Right lung (tissue), 10 donors: ENCODE measurements at places on chromosomes 3 and 15.

DNA sequence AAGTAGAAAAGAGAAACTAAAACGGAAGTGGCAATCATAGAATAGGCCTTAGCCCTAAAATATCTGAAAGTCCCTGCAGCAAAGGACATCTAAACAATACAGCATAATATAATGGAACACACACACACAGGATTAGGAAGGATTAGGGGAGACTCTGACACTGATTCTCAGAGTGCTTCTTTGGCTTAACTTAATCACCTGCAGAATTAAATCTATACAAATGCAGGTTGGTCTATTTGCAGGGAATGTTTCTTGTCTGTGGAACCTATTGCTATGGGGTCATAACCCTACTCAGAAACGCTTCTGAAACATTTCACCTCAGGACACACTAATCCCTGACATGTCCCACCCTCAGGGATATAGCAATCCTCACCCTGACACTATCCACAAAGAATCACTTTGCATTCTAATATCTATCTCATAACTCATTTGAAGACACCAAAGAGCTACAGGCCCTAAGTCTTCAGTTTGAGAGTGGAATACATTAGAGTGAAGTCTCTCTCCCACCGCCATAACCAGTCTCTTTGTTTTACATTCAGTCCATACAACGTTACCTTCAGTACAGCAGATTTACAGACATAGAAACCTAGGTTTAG is 1041.2 kb downstream of the TUSC7 start:
- DNase-seq = no peak

DNA sequence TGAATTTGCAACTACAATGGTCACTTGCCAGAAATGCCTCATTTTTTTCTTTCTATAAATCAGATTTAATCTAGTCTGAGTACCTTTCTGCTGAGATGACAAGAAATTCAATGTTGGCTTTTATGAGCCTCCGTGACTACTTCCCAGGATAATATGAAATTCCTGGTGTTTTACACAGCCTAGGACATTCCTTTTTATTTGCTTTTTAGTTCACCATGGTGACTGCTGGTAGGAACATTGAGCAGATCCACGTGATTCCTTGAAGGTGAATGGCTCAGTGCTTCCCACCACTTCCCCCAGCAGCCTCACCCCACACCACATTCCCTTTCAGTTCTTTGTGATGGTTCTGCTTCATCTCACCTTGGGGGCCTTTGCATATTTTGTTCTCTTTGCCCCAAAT is 4.3 kb upstream of the NPTN start:
- DNase-seq = no peak

DNA sequence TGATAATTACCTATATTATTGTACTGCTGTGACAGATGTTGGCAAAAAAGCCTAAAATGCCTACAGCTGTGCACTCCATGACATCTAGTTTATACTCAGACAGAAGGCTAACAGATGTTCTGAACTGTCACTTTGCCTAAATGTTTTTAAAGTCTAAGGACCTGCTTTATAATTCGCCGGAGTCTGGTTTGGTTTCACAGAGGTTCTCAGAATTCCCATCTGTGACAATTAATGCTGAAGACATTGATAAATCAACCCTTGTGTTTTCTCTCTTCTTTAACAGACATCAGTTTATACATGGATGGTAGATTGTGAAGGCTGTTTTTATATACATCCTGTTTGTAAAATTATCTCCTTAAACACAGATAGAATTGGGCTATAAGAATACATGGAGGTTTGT is 19.8 kb upstream of the SOX2 start:
- DNase-seq = no peak

DNA sequence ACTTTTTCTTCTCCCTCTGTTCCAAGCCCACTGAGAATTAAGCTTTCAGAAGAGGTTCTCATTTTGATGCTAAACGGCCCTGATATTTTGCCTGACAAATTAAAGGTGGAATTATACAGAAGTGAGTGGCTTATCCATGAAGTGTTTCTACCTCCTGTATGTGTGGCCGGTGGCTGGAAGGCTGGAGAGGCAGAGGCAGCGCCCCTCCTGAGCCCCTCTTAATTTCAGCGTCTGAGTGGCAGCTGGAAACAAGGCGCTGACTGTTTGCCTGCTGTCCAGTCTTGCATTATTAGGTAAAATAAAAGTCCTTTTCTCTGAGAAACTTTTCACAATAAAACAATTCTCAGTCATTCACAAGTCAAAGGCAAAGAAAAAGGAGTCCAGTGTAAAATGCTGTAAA is 685.7 kb downstream of the MCTP2 start:
- DNase-seq = no peak

- no peak for DNase-seq
Measured at GRCh38 chr15:42010434-42010833, 10.4 kb downstream of the PLA2G4E start.

DNA sequence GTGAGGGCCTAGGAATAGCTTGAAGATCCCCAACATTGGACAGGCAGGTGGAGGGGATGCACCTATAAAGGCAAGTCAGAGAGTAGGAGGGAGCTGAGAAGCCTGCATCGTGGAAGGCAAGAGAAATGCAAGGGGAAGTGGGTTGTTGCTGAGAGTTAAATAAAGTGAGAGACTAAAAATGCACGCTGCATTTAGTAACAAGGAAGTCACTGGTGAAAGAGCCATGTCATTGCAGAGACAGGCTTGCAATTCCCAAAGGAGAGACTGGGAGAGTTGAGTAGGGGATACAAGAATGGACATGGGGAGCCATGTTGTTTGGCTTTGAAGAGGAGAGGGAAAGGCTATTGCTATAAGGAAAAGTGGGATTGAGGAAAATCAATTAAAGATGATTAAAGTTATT is 77.0 kb upstream of the HEG1 start:
- DNase-seq = no peak

DNA sequence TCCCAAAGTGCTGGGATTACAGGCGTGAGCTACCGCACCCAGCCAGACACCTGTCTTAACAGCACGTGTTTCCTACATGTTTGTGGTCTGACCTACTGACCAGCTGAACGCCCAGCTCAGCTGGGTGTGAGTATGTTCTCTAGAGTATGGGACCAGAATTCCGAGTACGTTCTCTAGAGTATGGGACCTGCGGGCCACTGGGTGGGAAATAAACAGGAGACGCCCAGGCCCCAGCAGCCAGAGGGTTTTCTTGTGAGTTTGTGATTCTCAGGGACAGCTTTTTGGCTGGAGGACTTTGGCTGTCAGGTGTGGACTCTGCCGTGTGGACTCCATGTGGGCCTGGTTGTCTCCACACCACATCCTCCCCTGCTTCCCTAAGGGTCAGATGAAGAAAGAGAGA is 87.3 kb downstream of the CHRD start:
- no peak for DNase-seq

DNA sequence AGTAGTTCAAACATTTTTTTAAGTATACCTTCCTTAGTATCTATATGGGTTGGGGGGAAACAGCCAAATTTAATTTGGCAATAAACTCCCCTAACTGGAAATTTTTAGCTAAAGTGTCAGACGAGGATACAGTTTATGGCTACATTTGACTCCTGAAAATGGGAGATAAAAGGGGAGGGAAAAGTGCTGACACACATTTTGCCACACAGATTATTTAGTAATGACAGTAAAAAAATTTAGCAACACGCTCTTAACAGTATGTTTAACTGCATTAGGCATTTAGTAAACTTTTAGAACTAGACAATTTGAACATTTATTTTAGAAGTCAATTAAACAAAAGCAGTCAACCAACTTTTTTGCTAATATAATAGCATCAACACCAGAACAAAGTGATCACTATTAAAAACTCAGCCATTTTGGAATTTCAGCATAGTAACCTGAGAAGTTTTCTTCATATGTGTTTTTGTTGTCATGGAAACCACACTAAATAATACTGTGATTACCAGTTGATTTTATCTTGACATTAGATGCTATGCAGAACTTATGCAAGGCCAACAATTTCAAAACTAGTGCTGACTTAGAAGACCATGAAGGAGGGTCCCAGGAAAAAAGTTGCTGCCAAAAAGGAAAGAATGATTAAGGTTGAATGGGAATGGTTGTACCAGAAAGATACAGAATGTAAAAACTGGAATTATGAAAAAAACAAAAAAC is 47.0 kb upstream of the TFG start:
- DNase-seq = no peak

- no peak for DNase-seq
Measured at GRCh38 chr3:60169755-60170154, 1081.5 kb downstream of the FHIT start.

DNA sequence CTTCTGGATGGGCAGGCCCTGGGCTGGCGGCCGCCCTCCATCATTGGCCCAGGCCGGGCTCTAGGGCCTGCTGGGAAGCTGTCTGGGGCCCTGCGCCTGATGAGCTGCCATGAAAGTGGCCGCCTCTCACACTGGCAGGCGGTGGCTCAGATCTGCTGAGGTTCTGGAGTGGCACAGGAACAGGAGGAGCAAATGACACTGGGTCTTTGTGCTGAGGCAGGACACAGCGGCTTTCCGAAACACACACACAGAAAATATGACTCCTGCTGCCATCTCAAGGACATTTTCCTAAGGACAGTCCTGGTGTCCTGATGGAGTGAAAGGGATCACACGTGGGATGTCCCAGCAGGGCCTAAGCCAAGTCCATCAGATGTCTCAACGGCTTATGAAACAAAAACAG is 103.5 kb downstream of the NUP210 start:
- DNase-seq = no peak

DNA sequence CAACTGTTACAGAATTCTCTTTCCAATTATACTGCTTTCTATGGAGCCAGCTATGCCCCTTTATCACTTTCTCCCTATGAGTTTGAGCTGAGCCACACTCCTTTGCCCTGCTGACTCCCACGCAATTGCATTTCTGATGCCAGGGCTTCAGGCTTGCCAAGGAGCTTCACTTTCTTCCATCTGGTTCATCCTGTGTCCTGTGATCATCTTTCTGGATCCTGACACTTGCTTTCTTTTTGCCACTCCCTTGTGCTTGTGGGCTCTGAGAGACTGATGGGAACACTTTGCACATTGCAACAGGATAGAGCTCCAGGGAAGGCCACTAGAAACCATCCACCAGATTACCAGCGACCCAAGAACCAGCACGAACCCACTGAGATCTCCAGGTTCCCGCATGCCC is 77.0 kb upstream of the SEC13 start:
- no peak for DNase-seq

GRCh38 chr3:133246119-133246518 is 153.7 kb upstream of the BFSP2 start:
- DNase-seq = no peak

DNA sequence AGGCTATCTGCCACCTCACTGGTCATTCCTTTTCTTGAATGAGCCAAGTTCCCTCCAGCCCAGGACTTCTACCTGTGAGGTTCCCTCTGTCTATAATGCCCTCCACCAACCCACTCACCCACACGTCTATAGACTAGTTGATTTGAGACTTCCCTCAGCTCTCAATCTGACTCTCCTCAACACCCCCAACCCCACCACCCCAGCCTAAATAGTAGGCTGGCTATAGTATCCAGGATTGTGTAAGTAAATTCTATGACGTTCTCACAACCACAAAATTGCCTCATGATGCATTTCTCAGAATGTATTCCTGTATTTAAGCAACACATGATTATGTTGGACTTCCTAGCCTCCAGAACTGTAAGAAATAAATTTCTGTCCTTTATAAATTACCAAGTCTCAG is 2.2 kb downstream of the PLSCR1 start:
- no peak for DNase-seq
